ENCODE measurements at places on chromosomes 3 and 15.

GRCh38 chr3:152445212-152445611, 176.5 kb downstream of the MBNL1 start:
- no peak for DNase-seq

GRCh38 chr3:23685541-23686258, 120.1 kb upstream of the UBE2E1 start:
- peak; percentile 97 for DNase-seq

DNA sequence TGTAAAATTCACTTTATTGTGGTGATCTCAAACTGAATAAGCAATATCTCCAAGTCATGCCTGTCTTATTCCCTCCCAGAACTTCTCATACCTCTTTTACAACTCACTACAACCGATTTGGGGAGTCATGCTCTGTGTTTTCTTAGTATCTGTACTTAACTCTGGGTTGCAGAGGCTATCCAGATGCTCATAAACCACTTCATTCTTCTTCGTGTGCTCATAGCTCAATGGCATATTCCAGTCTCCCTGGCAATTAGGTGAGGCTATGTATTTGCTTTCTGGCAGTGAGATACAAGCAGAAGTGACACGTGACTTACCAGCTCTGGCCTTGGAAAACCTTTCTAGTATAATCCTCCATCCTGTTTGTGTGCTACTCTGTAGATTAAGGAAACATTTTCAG, 360.9 kb downstream of the ZNF385D start:
- no peak for DNase-seq

DNA sequence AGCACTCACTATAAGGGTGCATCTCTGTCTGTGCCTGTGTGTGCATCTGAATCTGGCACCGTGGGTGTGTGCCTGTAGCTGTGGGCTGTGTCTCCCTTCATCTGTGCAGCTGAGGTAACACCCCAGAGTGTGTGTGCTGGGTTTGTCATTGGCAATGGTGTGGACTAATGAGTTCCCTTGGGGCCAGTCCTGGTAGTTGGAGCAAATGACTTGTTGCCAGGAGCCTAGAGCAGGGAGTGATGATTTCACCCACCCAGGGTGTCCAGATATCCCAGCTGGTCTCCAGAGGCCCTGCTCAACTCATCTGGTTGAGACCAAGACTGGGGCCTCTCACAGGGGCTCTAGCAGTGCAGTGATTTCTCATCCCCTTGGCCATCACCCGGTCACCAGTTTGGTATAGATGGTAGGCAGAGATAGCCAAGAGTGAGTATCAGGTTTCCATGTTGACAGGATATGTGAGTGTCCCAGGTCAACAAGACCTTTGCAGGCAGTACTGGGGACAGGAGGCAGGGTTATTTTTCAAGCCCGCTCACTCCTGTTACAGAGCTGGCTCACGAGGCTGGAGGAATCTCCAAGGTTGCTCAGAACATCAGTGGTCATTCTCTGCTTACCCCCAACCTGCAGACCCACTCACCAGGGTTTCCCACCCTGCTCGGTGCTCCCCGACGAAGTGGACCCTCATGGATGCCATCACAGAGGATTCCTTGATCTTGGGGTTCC, 4.1 kb upstream of the HDAC11 start:
- no peak for DNase-seq

- peak; percentile 20 for DNase-seq
Observed at GRCh38 chr3:162262129-162262528, 765.5 kb downstream of the OTOL1 start.

GRCh38 chr15:95912280-95912625, 418.2 kb upstream of the NR2F2 start:
- DNase-seq: no peak

- DNase-seq: no peak
Observed at GRCh38 chr15:26967719-26968269, 3.2 kb upstream of the GABRG3 start.

All from choroid plexus epithelial cell (primary cell).